ENCODE measurements at places on chromosomes 1 and 21.

DNA sequence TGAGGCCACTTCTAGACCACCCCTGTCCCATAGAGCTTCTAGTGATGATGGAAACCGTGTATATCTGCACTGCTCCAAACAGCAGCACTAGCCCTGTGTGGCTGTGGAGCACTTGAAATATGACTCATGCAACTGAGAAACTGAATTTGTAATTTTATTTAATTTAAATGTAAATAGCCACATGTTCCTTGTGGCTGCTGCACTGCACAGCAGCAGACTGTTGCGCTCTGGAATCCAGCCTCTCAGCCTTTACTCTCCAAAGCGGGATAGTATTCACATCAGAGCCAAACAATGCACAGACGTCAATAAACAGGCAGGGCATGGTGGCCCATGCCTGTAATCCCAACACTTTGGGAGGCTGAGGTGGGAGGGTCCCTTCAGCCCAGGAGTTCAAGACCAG lies 12.0 kb downstream of the CAPN2 start:
- DNase-seq, result no peak

- DNase-seq, result no peak
These were observed 44.4 kb upstream of the BMP8A start for GRCh38 chr1:39446986-39447567.

GRCh38 chr1:150173141-150173585 lies 23.4 kb downstream of the PLEKHO1 start:
- no peak for DNase-seq

DNA sequence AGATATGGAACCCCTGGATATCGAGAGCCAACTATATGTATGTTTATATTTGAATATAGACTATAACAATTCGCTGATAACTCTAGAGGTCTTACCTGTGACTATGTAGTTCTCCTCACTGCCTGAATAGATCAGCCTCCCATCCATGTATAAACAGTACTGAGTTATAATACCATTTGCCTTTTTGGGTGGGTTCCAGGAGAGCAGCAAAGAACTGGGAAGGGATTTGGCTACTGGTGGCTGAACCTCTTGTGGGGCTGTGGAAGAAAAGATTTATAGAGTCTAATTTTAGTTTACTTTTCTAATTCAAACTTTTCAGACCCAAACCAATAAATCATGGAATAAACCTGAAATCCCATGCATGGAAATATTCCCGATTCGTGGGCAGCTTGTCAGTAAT lies 376.9 kb downstream of the USH2A start:
- no peak for DNase-seq

- no peak for DNase-seq
These were observed at the start of gene FLG2 for GRCh38 chr1:152359906-152360305. Gene FLG2 (minus strand): TSS chr1:152360006. CDS start chr1:152358884, 1,122 bp downstream.

GRCh38 chr1:150563340-150564038 lies 14.3 kb downstream of the ADAMTSL4 start:
- no peak for DNase-seq

DNA sequence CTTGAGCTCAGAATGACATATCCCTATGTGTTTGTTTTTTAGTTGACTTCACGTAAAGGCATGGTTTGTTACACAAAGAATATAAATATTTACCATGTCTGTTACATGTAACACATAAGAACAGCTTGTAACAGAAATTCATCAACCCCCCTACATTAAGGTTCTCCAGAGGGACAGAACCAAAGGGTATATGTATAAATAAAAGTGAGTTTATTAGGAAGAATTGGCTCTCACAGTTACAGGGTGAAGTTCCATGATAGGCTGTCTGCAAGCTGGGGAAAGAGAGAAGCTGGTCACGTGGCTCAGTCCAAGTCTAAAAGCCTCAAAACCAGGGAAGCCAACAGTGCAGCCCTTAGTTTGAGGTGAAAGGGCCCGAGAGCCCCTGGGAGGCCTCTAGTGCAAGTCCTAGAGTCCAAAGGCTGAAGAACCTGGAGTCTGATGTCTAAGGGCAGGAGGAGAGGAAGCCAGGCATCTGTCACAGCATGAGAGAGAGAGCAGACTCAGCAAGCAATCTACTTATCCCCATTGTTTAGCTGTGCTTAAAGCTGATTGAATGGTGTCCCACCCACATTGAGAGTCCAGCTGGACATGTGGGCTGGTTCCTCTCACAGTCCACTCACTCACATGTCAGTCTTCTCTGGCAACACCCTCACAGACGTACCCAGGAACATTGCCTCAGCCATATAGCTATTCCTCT lies 15.8 kb downstream of the THRAP3 start:
- DNase-seq, result no peak

DNA sequence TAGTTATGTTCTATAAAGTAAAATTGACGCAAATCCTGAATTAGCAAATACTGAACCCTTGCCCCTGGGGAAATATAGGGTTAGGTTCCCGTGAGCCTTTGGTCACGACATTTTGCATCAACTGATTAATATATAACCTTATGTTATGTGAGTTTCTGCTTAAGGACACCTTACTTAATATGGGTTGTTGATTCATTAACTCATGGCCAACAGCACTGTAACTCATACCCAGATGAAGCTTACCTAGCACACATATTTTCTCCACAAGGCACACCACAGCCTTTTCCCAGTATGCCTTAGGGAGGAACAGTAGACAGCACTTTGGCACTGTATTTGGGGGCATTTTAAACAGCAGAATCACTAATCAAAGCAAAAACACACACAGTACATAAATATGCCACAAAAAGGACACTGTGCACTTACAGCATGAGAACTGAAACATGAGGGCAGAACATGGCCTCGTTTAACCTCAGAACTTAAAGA lies 15.1 kb downstream of the INAVA start:
- no peak for DNase-seq

- no peak for DNase-seq
These were observed 7.3 kb upstream of the BARHL2 start for GRCh38 chr1:90724361-90724760.

DNA sequence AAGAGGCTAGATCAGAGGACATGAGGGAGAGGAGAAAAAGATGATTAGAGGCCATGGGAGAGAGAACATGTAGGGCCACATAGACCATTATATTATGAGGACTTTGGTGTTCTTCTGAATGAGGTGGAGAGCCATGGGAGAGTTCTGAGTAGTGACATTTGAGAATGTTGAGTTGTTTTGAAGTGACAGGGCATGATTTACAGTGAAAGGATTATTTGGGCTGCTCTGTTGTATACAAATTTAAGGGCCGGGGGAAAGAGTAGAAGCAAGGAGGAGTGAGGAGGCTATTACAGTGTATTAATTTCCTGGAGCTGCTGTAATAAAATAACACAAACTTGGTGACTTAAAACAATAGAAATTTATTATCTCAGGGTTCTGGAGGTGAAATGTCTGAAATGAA lies 102.5 kb upstream of the RGS4 start:
- DNase-seq, result no peak

DNA sequence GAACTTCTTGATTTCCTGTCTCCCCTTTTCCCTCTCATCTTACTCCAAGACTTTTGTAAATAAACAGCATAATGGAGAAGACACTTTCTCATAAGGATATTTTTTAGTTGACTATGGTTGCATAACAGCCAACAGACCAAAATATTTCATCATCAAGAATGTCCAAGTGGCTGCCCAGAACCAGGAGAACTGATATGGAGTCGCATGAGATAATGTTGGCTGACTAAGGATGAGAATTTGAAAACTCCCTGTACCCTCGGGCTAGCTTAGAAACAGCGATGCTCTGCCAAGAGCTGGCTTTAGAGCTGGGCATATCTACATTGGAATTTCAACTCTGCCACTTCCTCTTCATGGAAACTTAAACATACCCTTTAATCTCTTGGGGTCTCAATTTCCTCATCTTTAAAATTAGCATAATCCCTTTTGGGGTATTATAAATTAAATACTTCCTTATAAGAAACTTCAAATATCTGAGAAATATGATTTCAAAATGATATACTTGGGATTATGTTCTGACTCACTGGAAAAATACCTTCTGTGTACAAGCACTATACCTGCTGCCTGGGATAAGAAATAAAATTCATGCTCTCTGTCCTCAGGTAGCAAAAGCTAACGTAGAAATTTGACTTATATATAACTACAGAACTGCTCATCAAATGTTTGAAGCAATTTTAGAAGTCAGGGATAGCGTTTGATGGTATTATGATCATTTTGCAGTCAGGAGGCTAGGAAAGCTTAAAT lies 777.3 kb downstream of the LTN1 start:
- no peak for DNase-seq

DNA sequence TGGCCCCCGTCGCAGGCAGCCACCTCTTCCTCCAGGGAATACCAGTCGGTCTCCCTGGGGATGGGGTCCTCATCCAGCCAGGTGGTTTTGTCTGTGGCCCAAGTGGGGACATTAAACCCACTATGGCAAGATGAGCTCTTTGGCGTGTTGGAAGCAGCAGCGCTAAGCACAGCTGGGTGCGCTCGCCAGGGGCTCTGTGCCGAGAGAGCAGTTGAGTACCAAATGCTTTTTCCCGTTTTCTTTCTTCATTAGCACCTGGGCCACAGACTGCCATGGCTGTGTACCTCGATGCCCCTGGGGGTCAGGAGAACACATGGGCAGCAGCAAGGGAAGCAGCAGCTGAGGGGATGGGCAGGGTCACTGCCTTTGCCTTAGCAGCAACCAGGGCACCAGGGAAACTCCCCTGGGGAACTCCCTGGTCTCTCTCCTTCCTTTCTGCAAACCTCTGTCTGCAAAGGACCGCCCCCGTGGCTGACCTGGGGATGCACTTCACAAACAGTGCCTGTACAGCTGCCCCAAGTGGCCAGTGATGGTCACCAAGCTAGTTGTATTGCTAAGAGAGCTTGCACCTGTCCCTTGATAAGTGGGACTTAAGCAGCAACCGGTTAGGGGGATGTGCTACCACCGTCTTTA lies 31.1 kb downstream of the EDARADD start:
- DNase-seq, result no peak

GRCh38 chr1:18160290-18160942 lies 52.8 kb downstream of the IGSF21 start:
- DNase-seq, result no peak

GRCh38 chr1:47948126-47948525 lies 49.1 kb downstream of the TRABD2B start:
- DNase-seq, result no peak

DNA sequence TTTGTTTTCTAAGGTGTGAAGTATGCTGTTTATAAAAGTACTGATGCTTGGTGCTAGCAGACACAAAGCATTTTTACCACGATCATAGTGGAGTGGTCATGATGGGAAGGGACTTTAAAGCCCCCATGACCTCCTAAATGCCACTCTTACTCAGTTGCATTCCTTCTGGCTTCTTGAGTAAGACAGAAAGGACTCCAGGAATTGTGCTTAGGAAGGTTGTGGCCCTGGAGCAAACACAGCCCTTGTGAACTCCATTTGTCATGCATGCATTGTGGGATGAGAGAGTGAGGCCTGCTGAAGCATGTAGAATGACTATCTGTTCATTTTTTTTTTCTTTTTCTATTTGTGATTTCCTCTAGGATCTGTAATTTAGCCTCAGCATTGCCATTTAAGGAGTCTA lies 34.2 kb downstream of the AK5 start:
- no peak for DNase-seq

GRCh38 chr1:40064797-40065499 lies 24.4 kb downstream of the CAP1 start:
- DNase-seq, result no peak

GRCh38 chr1:217244971-217245370 lies 385.9 kb downstream of the GPATCH2 start:
- DNase-seq, result no peak

All from frontal cortex (tissue), 4 donors.